ENCODE measurements at places on chromosomes 4 and X. TPM values are rescaled to one million over a fixed set of nuclear protein-coding genes. Genes with fewer than 3 reads are reported as not detected.

GRCh38 chrX:10216208-10216607 is 59.4 kb downstream of the CLCN4 start:
- DNase-seq, result no peak

- DNase-seq, result no peak
Measured at GRCh38 chr4:100828986-100829685, 311.3 kb upstream of the EMCN start.

- no peak for DNase-seq
Measured at GRCh38 chr4:140529434-140529833, 5.5 kb downstream of the ELMOD2 start.

GRCh38 chr4:122178961-122179360 is 26.8 kb downstream of the BLTP1 start:
- no peak for DNase-seq

DNA sequence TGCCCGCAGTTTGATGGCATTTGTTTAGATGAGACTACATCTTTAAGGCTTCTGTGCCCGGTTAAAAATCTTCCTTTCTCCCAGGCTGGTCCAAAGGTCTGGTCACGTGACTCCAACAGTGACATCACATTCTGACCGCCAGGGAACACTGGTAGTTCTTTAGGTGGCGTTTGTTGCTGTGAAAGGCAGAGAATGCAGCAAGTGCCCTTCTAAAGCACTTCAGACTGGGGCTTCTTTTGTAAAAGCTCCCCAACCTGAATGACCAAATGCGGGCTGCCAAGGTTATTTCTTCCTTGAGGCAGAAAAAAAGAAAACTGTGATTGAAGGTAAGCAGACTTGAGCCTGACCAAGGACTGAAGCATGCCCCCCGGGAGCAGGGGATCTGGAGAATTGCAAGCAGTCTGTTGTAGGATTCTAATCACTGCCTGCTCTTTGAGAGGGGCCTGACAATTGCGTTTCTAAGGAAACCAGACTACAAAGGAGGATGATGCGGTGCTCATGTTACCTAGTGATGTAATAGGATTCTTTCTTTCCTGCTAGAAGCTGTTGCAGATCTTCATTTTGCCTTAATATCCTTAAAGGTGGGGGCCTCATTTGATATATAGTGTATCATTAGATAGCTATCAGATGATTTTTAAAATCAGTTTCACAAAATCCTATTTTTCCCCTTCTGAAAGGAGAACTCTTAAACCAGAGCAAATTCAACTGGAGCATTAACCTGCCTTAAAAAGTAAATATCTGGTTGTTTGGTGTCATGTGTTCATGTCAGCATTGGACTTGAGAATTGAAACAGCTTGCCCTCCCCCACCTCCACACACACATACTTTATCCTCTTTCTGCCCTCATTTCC is 133.1 kb downstream of the AKAP4 start:
- no peak for DNase-seq

GRCh38 chrX:70808942-70809940 is 99.3 kb downstream of the TEX11 start:
- no peak for DNase-seq

DNA sequence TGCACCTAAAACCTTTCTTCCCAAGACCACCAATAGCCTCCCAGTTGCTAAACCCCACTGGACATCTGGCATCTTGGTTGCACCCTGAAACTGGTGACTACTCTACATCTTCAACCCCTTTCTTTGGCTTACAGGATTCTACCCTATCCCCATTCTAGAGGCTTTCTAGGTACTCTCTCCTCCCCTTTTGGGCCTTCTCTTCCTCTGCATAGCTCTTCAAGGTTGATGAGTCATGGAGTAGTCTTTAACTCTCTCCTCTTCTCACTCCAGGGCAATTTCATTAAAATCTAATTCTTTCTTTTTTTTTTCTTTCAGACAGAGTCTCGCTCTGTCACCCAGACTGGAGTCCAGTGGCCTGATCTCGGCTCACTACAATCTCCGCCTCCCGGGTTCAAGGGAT is 16.8 kb downstream of the APOO start:
- DNase-seq, result no peak

MTTP gene
- total RNA-seq, result 0.47 TPM

TBC1D9 gene
- total RNA-seq, result 8.0 TPM

ADAMTS3 gene
- total RNA-seq, result 3.6 TPM

RTL3 gene
- total RNA-seq, result 0.49 TPM

RAB33A gene
- total RNA-seq, result not detected

MAGEB3 gene
- total RNA-seq, result not detected

SYN1 gene
- 0.61 TPM for total RNA-seq

SPARCL1 gene
- total RNA-seq, result 80.8 TPM

GJB1 gene
- total RNA-seq, result 2.4 TPM

Data from lower leg skin (tissue), 4 donors.